ENCODE measurements at places on chromosomes 1 and 21. TPM values are rescaled to one million over a fixed set of nuclear protein-coding genes. Genes with fewer than 3 reads are reported as not detected.
A peak's percentile ranks its signal among the peaks of the same experiment; 100 is the strongest.

CFHR3 gene
- 315 TPM for total RNA-seq

DNA sequence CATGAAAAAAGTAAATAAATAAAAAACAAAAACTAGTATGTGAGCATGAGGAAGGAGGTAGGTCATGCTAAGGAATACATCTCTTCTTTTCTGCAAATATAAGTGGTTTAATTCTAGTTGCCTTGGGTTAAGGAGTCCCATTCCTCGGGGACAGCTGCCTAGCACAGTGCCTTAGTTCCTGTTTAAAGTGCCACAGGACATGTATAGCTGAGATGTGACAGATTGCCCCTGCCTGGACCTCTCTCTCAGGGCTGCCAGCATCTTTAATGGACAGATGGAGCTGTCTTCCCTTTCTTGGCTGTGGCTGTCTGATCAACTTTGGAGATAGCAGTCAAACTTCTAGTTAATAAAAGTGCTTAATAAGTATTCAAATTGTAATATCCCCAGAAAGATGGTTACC is 50.0 kb downstream of the TSEN15 start:
- H3K27me3 ChIP-seq: no peaks in the 10 kb centered on the region
- no peak for DNase-seq
- H3K4me1 ChIP-seq: no peaks in the 10 kb centered on the region
- H3K36me3 ChIP-seq: no peaks in the 10 kb centered on the region

DNA sequence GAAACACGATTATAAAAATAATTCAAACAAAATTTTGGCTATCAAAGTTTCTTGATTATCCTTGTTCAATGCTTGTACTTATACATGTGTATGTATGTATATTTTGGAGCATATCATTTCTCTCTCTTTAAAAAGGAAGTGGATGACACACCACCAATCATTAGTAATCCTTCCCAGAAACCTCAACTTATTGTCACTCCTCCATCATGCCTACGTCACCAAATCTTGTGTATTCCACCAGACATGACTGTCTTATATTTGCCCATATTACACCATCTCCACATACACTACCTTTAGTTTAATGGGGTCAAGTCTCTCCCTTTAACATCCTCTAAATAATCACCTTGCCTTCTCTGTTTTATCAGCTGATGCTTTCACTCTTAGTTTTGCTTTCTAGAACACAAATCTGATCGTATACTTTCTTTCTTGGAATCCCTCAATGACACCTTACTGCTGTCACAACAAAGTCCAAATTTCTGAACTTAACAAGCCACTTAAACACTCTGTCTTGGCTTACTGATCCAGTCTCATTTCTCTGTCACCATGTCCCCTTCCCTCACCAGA is 124.0 kb downstream of the BRINP3 start:
- no peak overlapping the region for H3K27ac ChIP-seq
- H3K4me1 ChIP-seq: no peaks in the 10 kb centered on the region
- DNase-seq: no peak

TINAGL1 gene
- 32.6 TPM for total RNA-seq

MYOG gene
- not detected for total RNA-seq

DNA sequence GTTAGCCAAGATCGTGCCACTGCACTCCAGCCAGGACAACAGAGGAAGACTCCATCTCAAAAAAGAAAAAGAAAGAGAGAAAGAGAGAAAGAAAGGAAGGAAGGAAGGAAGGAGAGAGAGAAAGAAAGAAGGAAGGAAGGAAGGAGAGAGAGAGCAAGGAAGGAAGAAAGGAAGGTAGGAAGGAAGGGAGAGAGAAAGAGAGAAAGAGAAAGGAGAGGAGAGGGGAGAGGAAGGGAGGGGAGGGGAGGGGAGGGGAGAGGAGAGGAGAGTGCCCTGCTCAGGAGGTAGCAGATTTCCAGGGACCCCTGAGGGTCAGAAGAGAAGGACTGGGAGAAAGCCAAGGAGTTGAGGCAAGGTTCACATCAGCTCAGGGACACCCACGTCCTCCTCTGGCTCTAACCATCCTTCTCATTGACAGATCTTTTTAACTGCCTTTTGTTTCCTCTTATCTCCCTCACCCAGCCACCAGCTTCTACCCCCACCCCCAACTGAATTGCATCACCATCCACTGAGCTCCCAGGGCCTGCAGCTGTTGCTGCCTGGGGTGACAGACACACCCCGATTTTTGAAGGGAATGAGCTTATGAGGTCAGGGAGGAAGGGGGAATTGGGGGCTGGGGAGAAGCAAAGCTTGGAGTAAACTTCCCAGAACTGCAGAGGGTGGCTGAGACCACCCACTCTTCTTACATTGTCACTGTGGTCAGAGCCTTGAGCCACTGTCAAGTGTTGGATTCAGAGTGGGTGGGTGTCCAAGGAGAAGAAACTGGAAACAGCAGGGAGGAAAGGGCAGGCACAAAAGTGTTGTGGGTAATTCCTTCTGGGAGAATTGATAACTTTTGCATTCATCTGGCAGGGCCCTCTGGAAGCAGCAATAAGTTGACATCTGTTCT is 91.6 kb downstream of the GLUL start:
- peak; percentile 64 for DNase-seq
- no peak overlapping the region for H3K4me3 ChIP-seq
- H3K27ac ChIP-seq: no peak overlapping the region
- H3K27me3 ChIP-seq: no peaks in the 10 kb centered on the region
- no peaks in the 10 kb centered on the region for H3K36me3 ChIP-seq

COL18A1 gene
- 291 TPM for total RNA-seq

DNA sequence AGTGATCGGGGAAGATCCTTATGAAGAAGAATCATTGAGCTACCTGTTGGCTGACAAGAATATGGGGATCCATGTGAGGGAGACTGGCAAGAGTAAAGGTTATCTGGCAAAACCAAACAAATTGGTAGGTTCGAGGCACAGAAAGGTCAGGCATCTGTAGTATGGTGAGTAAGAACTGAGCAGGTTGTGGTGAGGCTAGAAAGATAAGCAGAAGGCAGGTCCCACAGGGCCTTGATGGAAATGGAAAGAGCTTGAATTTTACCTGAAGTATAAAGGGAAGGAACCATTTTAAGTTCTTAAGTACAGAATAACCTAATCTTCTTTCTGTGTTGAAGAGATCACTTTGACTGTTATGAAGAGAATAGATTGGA is 11.1 kb downstream of the PTPRC start:
- no peaks in the 10 kb centered on the region for H3K4me1 ChIP-seq
- H3K36me3 ChIP-seq: no peaks in the 10 kb centered on the region
- H3K27me3 ChIP-seq: no peaks in the 10 kb centered on the region
- no peak overlapping the region for H3K27ac ChIP-seq
- no peak for DNase-seq

- no peaks in the 10 kb centered on the region for H3K4me1 ChIP-seq
- H3K27ac ChIP-seq: no peak overlapping the region
- no peaks in the 10 kb centered on the region for H3K27me3 ChIP-seq
- H3K4me3 ChIP-seq: no peak overlapping the region
- H3K36me3 ChIP-seq: no peaks in the 10 kb centered on the region
Observed at GRCh38 chr1:191953526-191953925, 204.7 kb upstream of the RGS18 start.

- H3K4me3 ChIP-seq: no peak overlapping the region
- no peaks in the 10 kb centered on the region for H3K36me3 ChIP-seq
- no peaks in the 10 kb centered on the region for H3K4me1 ChIP-seq
- H3K27me3 ChIP-seq: no peaks in the 10 kb centered on the region
- peak; percentile 64 for DNase-seq
Observed at GRCh38 chr1:87953732-87954344, 625.2 kb downstream of the LMO4 start.

TACSTD2 gene
- total RNA-seq: 1.1 TPM
